T-helper 17 cell (primary cell): ENCODE measurements at places on chromosomes 5 and 9. TPM values are rescaled to one million over a fixed set of nuclear protein-coding genes. Genes with fewer than 3 reads are reported as not detected.

CD74 gene
- 477 TPM for total RNA-seq

FGD3 gene
- total RNA-seq: 160 TPM

LHX3 gene
- 0.18 TPM for total RNA-seq

DNA sequence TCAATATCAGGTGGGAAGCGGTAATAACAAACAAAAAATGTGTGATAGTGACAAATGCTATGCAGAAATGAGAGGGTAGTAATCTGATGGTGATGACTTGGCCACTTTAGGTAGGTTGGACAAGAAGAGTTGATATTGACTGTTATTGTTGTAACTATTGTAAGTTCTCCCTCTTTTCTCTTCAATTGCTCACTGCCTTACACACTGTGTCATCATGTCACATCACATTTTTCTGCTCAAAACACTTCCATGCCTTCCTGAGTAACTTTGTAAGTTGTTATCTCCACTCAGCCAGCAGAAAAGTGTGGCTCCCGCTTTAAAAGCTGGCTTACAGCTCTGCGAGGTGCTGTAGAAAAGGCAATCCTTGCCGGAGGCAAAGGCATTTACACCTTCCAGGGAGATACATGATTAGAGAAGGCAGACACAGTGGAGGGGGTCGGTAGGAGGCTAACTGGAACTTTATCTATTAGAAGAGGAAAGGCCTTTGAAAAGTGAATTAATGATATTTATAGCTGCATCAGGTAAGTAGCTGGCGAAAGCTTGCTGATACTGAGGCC is 85.2 kb upstream of the CLINT1 start:
- H3K27me3 ChIP-seq: peaks cover 15% of the 10 kb centered on the region
- H3K27ac ChIP-seq: no peak overlapping the region
- peaks cover 8% of the 10 kb centered on the region for H3K4me1 ChIP-seq
- DNase-seq: no peak
- H3K4me3 ChIP-seq: no peak overlapping the region

DNA sequence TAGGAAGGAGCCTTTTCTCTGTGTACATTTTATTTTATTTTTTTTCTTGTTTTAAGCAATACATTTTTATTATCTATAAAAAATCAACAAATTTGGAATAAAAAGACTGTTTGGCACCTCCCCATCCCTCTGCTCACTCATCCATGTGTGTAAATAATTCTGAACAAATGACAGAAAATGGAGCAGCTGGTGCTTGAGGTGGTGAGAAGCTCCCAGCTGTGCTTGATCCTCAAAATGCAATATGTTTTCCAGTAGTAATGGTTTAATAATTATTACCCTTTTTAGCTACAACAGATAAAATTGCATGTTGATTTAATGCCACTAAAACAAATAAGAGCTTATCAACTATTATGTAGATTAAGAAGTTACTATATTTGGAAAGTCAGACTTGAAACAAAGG is 132.5 kb downstream of the CDH18 start:
- no peak overlapping the region for H3K4me3 ChIP-seq
- no peaks in the 10 kb centered on the region for H3K36me3 ChIP-seq
- no peak for DNase-seq
- H3K27ac ChIP-seq: no peak overlapping the region
- H3K27me3 ChIP-seq: no peaks in the 10 kb centered on the region

DNA sequence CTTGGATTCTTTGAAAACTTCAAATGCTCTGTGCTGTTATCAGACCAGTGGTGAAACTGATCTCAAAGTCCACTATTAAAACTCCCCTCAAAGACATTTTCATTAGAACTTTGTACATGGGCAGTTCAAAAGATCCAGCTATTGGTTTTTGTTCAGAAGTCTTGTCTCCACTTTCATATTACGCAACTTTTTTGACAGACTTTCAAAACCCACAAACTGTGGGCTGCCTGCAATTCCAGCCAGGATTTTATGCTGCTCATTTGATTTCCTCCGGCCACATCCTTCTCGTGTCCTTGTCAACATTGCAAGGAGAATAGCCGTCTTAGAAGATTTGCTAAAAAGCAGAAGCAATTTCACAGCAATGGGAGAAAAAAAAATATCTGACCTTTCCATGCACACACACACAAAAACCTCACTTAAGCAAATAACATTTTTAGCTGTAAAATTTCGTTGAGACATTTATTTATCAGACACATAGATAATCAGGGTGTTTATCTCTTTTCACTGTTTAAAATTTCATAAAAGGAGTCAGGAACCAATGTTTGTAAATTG is 1990.5 kb downstream of the MAT2B start:
- H3K27ac ChIP-seq: no peak overlapping the region
- H3K4me1 ChIP-seq: no peaks in the 10 kb centered on the region
- no peak overlapping the region for H3K4me3 ChIP-seq
- no peak for DNase-seq
- no peaks in the 10 kb centered on the region for H3K27me3 ChIP-seq

DNA sequence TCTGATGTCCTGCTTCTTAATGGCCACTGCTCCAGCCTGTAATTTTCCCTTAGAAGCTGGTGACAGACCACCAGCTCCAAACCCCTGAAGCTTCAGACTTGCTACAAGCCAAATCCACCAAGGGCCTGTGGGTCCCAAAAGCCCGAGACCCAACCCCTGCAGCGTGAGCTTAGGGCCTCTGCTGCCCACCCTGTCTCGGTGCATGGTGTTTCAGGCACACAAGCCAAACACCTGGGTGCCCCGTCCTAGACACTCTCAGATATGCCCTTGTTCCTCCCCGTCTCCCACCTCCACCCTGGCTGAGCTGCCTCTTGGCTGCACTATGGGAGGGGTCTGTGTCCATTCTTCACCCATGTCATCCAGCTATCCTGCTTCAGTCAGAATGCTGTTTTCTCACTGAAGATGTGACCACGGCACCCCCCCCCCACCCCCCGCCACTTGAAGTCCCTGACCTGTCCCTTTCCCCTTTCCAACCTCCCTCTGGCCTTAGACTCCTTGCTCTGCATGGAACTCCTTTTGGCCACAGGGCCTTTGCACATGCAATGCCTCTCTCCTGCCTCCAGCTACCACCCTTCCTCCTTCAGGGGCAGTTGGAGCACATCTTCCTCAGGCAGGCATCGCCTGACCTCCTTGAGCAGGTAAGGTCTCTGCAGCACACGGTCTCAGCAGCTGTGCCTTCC is 55.8 kb downstream of the ZNF354C start:
- H3K36me3 ChIP-seq: no peaks in the 10 kb centered on the region
- no peak overlapping the region for H3K27ac ChIP-seq
- no peak for DNase-seq
- H3K4me1 ChIP-seq: no peaks in the 10 kb centered on the region
- no peaks in the 10 kb centered on the region for H3K27me3 ChIP-seq
- no peak overlapping the region for H3K4me3 ChIP-seq

DNA sequence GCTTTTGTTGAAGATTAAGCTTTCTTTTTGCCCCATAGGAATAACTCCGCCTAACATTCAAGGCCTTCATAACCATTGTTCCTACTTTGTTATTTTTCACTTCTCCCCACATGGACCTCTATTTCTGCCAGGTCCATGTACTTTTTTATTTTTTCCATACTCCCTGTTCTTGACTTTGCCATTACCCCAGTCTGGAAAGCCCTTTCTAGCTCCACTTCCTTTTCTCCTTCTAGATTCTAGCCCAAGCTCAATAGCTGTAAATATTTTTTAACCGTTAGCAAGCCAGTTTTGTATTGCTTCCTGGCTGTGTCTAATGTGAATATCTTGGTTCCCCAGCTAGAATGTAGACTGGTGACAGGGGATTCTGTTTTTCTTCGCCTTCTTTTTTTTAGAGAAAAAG is 26.1 kb downstream of the NCBP1 start:
- H3K4me3 ChIP-seq: no peak overlapping the region
- peak overlapping the region; percentile 59 for H3K27ac ChIP-seq
- no peak for DNase-seq
- peaks cover 5% of the 10 kb centered on the region for H3K36me3 ChIP-seq

GRCh38 chr5:58071566-58071965 is 388.3 kb downstream of the PLK2 start:
- no peak overlapping the region for H3K4me3 ChIP-seq
- peaks cover 7% of the 10 kb centered on the region for H3K27me3 ChIP-seq
- no peaks in the 10 kb centered on the region for H3K36me3 ChIP-seq
- DNase-seq: no peak

GRCh38 chr9:81622471-81623255 is 66.7 kb downstream of the TLE1 start:
- H3K27me3 ChIP-seq: no peaks in the 10 kb centered on the region
- H3K36me3 ChIP-seq: peaks cover 2% of the 10 kb centered on the region
- no peak overlapping the region for H3K27ac ChIP-seq

- DNase-seq: no peak
- no peaks in the 10 kb centered on the region for H3K27me3 ChIP-seq
- H3K4me3 ChIP-seq: no peak overlapping the region
- H3K36me3 ChIP-seq: peaks cover 3% of the 10 kb centered on the region
- H3K27ac ChIP-seq: peak overlapping the region; percentile 21
Measured at GRCh38 chr9:128836509-128837145, 7.0 kb upstream of the SPOUT1 start.

DNA sequence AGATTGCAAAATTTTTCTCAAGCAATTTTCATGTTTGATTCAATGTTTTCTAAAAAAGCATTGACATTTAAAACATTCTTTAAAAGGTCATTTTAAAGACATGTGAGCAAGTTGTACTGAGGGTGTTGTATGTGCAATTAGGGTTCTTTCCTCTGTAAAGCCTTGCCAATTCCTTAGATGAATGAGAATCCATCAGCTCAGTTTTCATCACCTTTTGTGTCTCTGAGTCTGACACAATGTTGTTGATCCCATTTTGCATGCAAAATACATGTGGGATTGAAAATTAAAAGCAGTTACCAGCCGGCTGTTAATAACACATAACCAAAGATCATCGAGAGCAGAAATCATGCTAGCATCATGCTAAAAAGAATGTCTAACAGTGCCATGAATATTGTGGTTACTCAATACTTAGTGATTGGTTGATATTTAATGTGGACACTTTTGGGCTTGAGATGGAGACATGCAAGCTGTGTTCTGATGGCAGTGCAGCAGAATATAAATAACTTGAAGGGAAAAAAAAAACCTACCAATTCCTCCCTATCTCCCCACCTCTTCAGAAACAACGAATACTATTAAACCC is 57.7 kb downstream of the FGF10 start:
- H3K27ac ChIP-seq: no peak overlapping the region
- H3K27me3 ChIP-seq: no peaks in the 10 kb centered on the region
- H3K4me3 ChIP-seq: no peak overlapping the region
- no peaks in the 10 kb centered on the region for H3K4me1 ChIP-seq
- DNase-seq: no peak

DNA sequence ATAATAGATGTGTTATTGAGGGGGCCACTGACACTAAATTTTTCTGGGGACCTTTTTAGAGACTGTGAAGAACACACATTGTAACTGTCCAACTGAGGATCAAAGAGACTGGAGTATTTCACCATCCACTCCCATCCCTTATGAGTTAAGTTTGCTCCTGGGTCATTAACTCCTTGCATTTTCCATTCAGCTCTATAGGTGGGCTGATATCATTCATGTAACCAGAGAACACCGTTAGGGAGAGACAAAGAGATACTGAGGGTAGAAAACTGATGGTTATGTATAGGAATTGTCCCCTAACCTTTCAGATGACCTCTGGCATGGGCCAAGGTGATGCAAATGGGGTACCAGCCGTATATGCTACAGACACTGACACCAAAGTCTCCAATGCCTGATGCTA is 142.4 kb upstream of the TLR4 start:
- DNase-seq: no peak
- H3K36me3 ChIP-seq: no peaks in the 10 kb centered on the region
- no peak overlapping the region for H3K27ac ChIP-seq
- no peak overlapping the region for H3K4me3 ChIP-seq

- no peaks in the 10 kb centered on the region for H3K36me3 ChIP-seq
- DNase-seq: no peak
- no peak overlapping the region for H3K4me3 ChIP-seq
- no peak overlapping the region for H3K27ac ChIP-seq
- no peaks in the 10 kb centered on the region for H3K4me1 ChIP-seq
Measured at GRCh38 chr9:4116723-4117460, 183.0 kb downstream of the GLIS3 start.
